Endothelial cell of umbilical vein (primary cell): ENCODE measurements at places on chromosomes 7 and 10. TPM values are rescaled to one million over a fixed set of nuclear protein-coding genes. Genes with fewer than 3 reads are reported as not detected.

DNA sequence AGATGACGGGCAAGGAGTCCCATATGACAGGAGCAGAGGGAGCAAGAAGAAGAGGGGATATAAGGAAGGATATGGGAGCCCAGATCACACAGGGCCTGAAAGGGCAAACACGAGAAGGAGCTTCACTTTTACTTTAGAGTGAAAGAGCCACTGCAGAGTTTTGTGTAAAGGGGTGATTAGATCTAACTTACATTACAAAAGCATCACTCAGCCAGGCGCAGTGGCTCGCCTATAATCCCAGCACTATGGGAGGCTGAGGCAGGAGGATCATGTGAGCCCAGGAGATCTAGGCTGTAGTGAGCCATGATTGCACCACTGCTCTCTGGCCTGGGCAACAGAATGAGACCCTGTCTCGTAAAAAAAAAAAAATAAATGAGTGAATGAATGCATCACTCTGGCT lies 91.1 kb downstream of the MPP7 start:
- no peaks in the 10 kb centered on the region for H3K36me3 ChIP-seq
- H3K4me1 ChIP-seq = no peaks in the 10 kb centered on the region
- H3K4me3 ChIP-seq = no peak overlapping the region
- no peaks in the 10 kb centered on the region for H3K27me3 ChIP-seq

GRCh38 chr7:71145906-71146901 lies 14.3 kb downstream of the GALNT17 start:
- no peaks in the 10 kb centered on the region for H3K36me3 ChIP-seq
- H3K4me3 ChIP-seq = no peak overlapping the region
- no peak for DNase-seq
- H3K27me3 ChIP-seq = no peaks in the 10 kb centered on the region
- no peaks in the 10 kb centered on the region for H3K4me1 ChIP-seq

- H3K4me3 ChIP-seq = no peak overlapping the region
- H3K4me1 ChIP-seq = no peaks in the 10 kb centered on the region
- no peak overlapping the region for H3K27ac ChIP-seq
- no peaks in the 10 kb centered on the region for H3K27me3 ChIP-seq
- H3K36me3 ChIP-seq = no peaks in the 10 kb centered on the region
Measured at GRCh38 chr10:9296190-9296589, 1241.7 kb downstream of the GATA3 start.

- no peak overlapping the region for H3K4me3 ChIP-seq
- H3K27me3 ChIP-seq = no peaks in the 10 kb centered on the region
- no peak overlapping the region for H3K27ac ChIP-seq
- no peak for DNase-seq
Measured at GRCh38 chr10:97525086-97525485, 26.4 kb downstream of the UBTD1 start.

DNA sequence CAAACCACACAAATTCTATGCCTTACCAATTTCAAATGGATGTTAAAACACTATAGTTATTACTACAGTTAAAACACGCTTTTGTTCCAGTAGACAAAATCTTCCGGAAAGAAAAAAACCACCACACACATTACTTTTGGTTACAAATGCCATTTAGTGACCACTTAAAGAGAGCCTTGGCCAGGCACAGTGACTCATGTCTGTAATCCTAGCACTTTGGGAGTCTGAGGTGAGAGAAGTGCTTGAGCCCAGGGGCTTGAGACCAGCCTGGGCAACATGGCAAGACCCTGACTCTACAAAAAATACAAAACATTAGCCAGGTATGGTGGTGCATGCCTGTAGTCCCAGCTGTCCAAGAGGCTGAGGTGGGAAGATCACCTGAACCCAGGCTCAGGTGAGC lies 7.2 kb downstream of the TNPO3 start:
- H3K4me1 ChIP-seq = peaks cover under 1% of the 10 kb centered on the region
- DNase-seq = no peak
- H3K27ac ChIP-seq = no peak overlapping the region
- H3K4me3 ChIP-seq = no peak overlapping the region
- no peaks in the 10 kb centered on the region for H3K36me3 ChIP-seq

GRCh38 chr10:116798859-116799258 lies 50.4 kb upstream of the ENO4 start:
- H3K27me3 ChIP-seq = no peaks in the 10 kb centered on the region
- H3K4me1 ChIP-seq = no peaks in the 10 kb centered on the region
- no peak overlapping the region for H3K4me3 ChIP-seq

- no peak for DNase-seq
- no peaks in the 10 kb centered on the region for H3K27me3 ChIP-seq
- no peak overlapping the region for H3K4me3 ChIP-seq
- no peak overlapping the region for H3K27ac ChIP-seq
Measured at GRCh38 chr10:131176907-131177306, 134.6 kb downstream of the TCERG1L start.

GRCh38 chr7:115218076-115218475 lies 296.2 kb downstream of the MDFIC start:
- H3K27ac ChIP-seq = no peak overlapping the region
- H3K4me3 ChIP-seq = no peak overlapping the region
- peaks cover under 1% of the 10 kb centered on the region for H3K27me3 ChIP-seq

Gene CUTC
- 14.4 and 23.1 TPM in 2 replicates for polyA plus RNA-seq

DNA sequence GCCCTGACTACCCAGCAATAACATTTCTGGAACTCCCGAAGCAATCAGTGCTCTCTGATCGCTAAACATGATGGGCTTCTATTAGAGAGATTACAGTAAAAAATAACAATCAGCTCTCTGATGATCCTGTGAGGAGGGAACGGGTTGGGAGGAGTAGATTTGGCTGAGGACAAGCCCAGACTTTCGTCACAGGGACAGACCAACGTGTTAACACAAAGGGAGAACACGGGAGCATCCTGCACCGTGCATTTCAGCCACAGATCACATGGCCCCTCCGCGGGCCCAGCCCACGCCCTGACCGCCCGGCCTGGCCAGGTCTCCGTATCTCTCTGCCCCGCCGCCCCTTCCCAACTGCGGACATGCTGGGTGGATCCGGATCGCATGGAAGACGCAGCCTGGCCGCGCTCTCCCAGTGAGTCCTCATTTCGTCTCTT lies 95.0 kb upstream of the AGBL3 start:
- DNase-seq = no peak
- peaks cover 18% of the 10 kb centered on the region for H3K4me1 ChIP-seq
- H3K27me3 ChIP-seq = no peaks in the 10 kb centered on the region
- H3K4me3 ChIP-seq = no peak overlapping the region
- H3K36me3 ChIP-seq = peaks cover 15% of the 10 kb centered on the region
- H3K27ac ChIP-seq = no peak overlapping the region

GRCh38 chr7:27888736-27889135 lies 148.8 kb downstream of the TAX1BP1 start:
- H3K4me3 ChIP-seq = no peak overlapping the region
- peaks cover 17% of the 10 kb centered on the region for H3K4me1 ChIP-seq
- H3K36me3 ChIP-seq = no peaks in the 10 kb centered on the region
- no peak overlapping the region for H3K27ac ChIP-seq

DNA sequence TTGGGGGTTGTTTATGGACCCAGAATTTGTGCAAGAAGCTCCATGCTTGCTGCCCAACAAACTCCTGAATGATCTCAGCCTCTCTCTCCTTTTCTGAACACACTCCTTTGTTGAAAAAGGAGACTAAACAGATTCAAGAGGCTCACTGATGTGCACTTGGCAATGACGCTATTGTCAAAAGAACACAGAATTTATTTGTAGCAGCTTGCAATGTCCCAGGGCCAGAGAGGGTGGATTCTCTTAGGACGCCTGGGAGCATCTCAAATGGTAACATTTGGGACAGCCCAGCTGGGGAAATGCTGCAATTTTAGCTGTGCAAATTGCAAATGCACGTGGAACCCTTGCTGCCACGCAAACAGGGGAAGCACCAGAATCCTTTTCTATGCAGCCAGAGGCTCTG lies 79.9 kb downstream of the GPR26 start:
- no peaks in the 10 kb centered on the region for H3K4me1 ChIP-seq
- no peak overlapping the region for H3K27ac ChIP-seq
- H3K4me3 ChIP-seq = no peak overlapping the region
- no peaks in the 10 kb centered on the region for H3K27me3 ChIP-seq
- no peak for DNase-seq

- no peak overlapping the region for H3K27ac ChIP-seq
- H3K36me3 ChIP-seq = no peaks in the 10 kb centered on the region
- no peaks in the 10 kb centered on the region for H3K27me3 ChIP-seq
- no peak overlapping the region for H3K4me3 ChIP-seq
- H3K4me1 ChIP-seq = no peaks in the 10 kb centered on the region
- DNase-seq = no peak
Measured at GRCh38 chr7:141288626-141289025, 214.8 kb downstream of the TMEM178B start.

DNA sequence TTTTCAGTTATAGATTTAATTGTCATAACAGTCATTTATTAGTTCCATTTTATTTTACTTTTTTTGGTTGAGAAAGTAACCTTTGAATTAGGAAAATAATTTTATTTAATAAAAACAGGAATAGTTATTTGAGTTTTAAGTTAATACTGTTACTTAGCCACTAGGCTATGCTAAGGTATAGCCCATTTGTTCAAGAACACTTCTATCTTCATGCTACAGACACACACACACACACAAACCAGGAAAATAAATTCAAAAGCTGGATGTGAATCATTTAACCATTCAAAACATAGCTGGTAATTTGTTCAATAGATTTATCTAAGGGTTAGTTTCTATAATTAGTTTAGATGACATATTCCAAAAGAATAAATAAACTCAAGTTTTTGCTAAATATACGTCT lies 148.4 kb downstream of the RNF133 start:
- H3K27me3 ChIP-seq = no peaks in the 10 kb centered on the region
- no peak overlapping the region for H3K4me3 ChIP-seq
- H3K36me3 ChIP-seq = no peaks in the 10 kb centered on the region
- H3K27ac ChIP-seq = no peak overlapping the region

Gene ANXA8L1
- polyA plus RNA-seq = not detected in 2 replicates

Gene ODAD2
- 0.51 and 1.1 TPM in 2 replicates for polyA plus RNA-seq

- no peak overlapping the region for H3K27ac ChIP-seq
- H3K4me1 ChIP-seq = no peaks in the 10 kb centered on the region
- H3K27me3 ChIP-seq = no peaks in the 10 kb centered on the region
- H3K36me3 ChIP-seq = no peaks in the 10 kb centered on the region
- H3K4me3 ChIP-seq = no peak overlapping the region
Measured at GRCh38 chr7:24227603-24228359, 56.2 kb upstream of the NPY start.

GRCh38 chr7:45443263-45443662 lies 130.9 kb upstream of the ADCY1 start:
- H3K27ac ChIP-seq = no peak overlapping the region
- H3K36me3 ChIP-seq = no peaks in the 10 kb centered on the region
- no peak for DNase-seq
- H3K4me1 ChIP-seq = no peaks in the 10 kb centered on the region

DNA sequence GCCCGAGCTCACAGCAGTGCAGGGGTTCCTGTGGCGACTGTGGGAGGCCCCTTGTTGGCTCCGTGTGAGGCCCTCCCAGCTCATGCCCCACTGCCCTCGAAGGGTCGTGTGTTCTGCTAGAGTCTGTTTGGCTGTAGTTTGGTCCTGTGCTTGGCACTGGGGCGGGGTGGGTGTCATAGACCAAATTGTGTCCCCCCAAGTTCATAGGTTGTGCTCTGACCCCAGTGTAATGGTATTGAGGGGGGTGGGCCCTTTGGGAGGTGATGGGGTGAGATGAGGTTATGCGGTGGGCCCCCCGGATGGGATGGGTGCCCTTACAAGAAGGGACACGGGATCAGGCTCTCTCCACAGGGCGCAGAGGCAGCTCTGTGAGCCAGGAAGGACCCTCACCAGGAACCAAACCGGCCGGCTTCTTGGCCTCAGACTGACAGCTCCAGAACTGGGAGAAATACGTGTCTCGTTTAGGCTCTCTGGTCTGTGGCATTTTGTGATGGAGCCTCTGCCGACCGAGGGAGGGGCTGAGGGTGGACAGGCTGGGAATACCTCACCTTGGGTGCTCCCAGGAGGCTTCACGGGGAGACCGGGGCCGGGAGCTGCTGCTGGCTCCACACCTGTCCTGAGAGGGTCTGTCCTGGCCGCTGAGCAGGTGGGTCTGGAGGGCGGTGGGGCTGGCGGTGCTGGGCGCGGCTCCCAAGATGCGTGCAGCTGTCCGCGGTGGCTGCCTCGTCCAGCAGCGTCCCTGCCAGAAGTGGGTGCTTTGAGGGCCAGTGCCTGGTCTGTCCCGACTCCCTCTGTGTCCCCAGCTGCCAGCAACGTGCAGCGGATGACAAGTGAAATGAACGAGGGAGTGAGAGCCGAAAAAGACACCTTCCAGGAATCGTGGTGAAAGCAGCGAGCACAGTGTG lies 89.4 kb downstream of the INPP5A start:
- no peak overlapping the region for H3K27ac ChIP-seq
- peaks cover 12% of the 10 kb centered on the region for H3K4me1 ChIP-seq
- DNase-seq = no peak
- no peaks in the 10 kb centered on the region for H3K36me3 ChIP-seq

DNA sequence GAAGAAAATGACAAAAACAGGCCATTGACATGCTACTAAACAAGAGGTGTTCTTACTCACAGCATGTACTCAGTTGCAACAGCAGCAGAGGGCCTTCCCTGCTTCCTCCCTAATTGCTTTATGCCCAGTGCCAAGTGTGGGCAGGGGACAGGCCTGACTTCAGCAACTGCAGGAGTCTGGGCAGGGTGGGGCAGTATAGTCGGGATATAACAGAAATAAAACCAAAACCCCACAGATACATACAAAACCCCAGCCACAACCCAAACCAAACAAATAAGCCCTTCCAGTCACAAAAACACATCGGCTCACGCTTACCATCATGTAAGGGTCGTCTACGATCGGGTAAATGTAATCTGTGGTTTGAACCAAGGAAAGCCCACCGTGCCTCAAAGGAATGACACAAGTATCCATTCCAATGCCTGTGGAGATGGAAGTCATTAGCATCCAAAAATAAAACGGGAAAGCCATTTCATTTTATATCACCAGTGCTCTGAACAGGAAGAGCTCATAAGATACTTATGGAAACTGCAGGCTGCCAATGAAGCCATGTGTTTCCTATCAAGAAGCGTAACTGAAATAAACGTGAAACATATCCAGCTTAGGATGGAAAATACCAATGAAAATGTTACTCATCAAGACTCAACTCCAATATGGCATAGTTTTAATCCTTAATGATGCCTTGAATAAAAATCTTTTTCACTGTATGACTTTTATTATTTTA lies 9.5 kb downstream of the SEPHS1 start:
- no peak overlapping the region for H3K4me3 ChIP-seq
- no peaks in the 10 kb centered on the region for H3K27me3 ChIP-seq
- peak; percentile 47 for DNase-seq
- no peaks in the 10 kb centered on the region for H3K4me1 ChIP-seq
- H3K27ac ChIP-seq = no peak overlapping the region
